T-cell (primary cell): ENCODE measurements at places on chromosomes 3 and 15.

- H3K36me3 ChIP-seq, result no peaks in the 10 kb centered on the region
- H3K4me3 ChIP-seq, result no peak overlapping the region
- no peak overlapping the region for H3K27ac ChIP-seq
- H3K4me1 ChIP-seq, result no peaks in the 10 kb centered on the region
Measured at GRCh38 chr3:177838766-177839350, 641.6 kb upstream of the TBL1XR1 start.

DNA sequence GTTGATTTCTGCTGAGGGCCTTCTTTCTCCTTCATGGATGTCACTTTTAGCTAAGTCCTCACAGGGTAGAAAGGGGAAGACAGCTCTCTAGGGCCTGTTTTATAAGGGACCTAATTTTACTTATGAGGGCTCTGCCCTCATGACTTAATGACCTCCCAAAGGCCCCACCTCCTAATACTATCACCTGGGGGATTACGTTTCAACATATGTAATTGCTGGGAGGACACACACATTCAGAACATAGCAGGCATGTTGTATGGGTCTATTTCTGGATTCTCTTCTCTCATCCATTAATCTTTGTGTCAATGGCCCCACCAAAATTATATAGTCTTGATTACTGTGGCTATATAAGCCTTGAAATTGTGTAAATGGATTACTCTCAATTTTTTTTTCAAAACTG lies 255.0 kb downstream of the CLSTN2 start:
- no peaks in the 10 kb centered on the region for H3K36me3 ChIP-seq
- H3K4me1 ChIP-seq, result no peaks in the 10 kb centered on the region
- no peaks in the 10 kb centered on the region for H3K27me3 ChIP-seq
- DNase-seq, result no peak

GRCh38 chr3:70951316-70951715 lies 632.2 kb downstream of the FOXP1 start:
- no peaks in the 10 kb centered on the region for H3K4me1 ChIP-seq
- no peaks in the 10 kb centered on the region for H3K36me3 ChIP-seq
- H3K27ac ChIP-seq, result no peak overlapping the region
- H3K27me3 ChIP-seq, result no peaks in the 10 kb centered on the region
- no peak overlapping the region for H3K4me3 ChIP-seq
- DNase-seq, result no peak

GRCh38 chr15:45121706-45122417 lies 7.7 kb downstream of the DUOXA2 start:
- no peak overlapping the region for H3K27ac ChIP-seq
- no peaks in the 10 kb centered on the region for H3K36me3 ChIP-seq
- no peak for DNase-seq
- H3K4me3 ChIP-seq, result no peak overlapping the region
- H3K27me3 ChIP-seq, result peaks cover 4% of the 10 kb centered on the region

DNA sequence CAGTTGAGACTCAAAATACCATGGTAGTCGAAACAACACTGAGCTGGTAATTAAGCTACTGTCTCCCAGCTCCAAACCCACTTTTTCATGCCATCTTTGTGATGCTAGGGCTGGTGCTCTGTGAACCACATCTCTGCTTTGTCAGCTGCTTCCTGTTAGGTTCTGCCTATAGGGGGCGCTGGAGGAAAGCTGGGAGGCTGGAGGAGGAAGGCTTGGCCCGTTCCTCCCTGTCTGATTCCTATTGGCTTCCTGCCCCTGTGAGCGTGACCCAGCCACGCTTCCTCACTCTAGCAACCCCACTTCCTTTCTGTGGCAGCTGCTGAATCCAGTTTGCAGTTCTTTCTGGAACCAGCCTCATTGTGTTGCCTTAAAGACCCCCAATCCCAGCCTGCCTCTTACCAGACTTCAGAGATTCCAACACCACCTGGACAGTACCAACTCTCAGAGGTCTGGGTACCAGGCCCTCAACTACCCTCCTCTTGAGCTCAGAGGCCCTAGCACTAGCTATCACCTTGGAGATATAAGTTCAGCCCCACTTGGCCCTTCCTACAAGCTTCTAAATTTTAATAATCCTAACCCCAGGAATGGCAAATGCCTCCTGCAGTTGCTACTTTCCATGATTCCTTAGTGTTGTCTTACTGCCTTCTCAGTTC lies 120.9 kb downstream of the ERC2 start:
- H3K27ac ChIP-seq, result no peak overlapping the region
- no peaks in the 10 kb centered on the region for H3K4me1 ChIP-seq
- H3K4me3 ChIP-seq, result no peak overlapping the region
- no peak for DNase-seq
- no peaks in the 10 kb centered on the region for H3K36me3 ChIP-seq
- H3K27me3 ChIP-seq, result peaks cover 2% of the 10 kb centered on the region

- H3K4me1 ChIP-seq, result no peaks in the 10 kb centered on the region
- H3K27me3 ChIP-seq, result no peaks in the 10 kb centered on the region
- H3K4me3 ChIP-seq, result no peak overlapping the region
Measured at GRCh38 chr15:38349251-38349650, 96.6 kb downstream of the SPRED1 start.

DNA sequence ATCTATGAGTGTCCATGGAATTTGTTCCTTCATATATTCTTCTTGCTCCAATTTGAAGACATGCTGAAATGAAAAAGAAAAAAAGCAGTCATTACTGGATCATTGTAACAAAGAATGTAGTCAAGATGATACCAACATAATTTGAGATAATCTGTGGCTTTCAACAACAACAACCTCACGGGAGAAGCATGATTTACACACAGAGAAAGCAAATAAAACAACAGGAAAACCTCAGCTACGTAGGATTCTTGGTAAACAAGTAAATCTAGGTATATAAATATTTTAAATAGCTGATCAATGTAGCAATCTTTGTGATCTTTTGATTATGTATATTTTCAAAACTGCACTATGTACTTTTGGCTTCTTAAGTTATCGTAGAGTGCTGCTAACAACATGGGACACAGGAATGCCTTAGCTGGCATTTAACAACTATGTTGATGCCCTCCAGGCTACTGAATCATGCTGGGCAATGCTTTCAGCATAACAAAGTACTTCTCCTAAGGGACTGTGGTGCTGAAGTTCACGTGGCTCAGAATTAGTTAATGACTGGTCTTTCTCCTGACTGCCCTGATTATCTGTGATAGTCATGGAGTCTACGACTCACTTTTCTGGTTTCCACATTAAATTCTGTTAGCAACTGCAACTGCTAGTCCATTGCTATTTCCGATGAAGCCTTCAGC lies 96.5 kb upstream of the MYO5C start:
- H3K4me3 ChIP-seq, result no peak overlapping the region
- H3K27me3 ChIP-seq, result no peaks in the 10 kb centered on the region
- H3K27ac ChIP-seq, result no peak overlapping the region
- H3K36me3 ChIP-seq, result peaks cover 4% of the 10 kb centered on the region
- H3K4me1 ChIP-seq, result no peaks in the 10 kb centered on the region

DNA sequence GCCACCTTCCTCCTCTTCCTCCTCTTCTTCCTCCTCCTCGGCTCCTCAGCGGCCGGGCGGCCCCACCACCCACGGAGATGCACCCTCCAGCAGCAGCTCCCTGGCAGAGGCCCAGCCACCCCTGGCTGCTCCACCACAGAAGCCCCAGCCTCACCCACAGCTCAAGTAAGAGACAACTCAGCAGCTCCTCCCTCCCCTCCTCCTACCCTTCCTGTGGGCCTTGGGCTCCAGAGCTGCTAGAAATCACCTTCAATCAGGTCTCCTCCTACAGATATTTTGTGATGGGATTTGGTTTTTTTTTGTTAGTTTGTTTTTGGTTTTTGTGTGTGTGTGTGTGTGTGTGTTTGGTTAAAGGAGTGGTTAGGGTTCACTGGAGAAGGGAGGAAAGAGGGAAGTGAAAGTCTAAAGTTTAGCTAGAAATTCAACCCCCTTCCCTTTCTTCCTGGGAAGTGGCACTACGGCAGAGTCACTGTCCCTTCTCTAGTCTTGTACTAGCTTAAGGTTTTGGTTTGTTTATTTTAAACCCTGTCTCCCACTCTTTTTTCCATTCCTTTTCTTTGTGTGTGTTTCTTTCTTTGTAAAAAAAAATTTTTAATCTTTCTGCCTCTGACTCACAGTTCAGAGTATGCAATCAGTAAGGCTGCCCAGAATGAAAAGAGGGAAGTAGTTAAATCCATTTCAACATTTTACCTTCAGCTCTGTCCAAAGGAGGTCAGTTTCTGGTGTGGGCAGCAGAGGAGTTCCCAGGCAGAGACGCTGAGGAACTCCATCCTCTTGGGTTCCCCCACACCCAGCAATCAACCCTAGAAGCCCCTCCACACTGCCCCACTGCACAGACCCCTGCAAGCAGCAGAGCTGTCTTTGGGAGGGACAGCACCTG lies 29.0 kb upstream of the TIMP4 start:
- H3K36me3 ChIP-seq, result no peaks in the 10 kb centered on the region
- no peak for DNase-seq
- peak overlapping the region; percentile 5 for H3K4me3 ChIP-seq
- no peaks in the 10 kb centered on the region for H3K27me3 ChIP-seq

GRCh38 chr15:28103831-28104230 lies 4.7 kb upstream of the OCA2 start:
- H3K4me1 ChIP-seq, result peaks cover 26% of the 10 kb centered on the region
- no peak overlapping the region for H3K4me3 ChIP-seq
- no peaks in the 10 kb centered on the region for H3K36me3 ChIP-seq
- no peak overlapping the region for H3K27ac ChIP-seq
- DNase-seq, result no peak

DNA sequence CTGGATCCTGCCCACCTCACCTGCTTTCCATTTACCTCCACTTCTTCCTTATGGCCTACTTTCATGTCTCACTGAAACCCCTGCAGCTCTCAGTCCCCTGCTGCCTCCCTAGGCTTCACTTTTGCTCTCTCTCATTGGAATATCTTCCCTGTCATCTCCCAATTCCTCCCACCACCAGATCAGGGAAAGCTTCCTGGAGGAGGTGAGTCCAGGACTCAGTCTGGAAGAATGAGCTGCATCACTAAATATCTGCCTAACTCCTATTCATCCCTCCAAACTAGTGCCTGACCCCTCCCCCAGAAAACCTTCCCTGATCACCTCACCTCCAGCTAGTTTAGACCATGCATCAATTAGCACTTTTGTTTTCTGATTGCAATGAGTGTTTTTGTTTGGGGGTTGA lies 37.1 kb downstream of the MRPL46 start:
- no peaks in the 10 kb centered on the region for H3K36me3 ChIP-seq
- H3K4me1 ChIP-seq, result no peaks in the 10 kb centered on the region
- no peak overlapping the region for H3K27ac ChIP-seq
- peaks cover 28% of the 10 kb centered on the region for H3K27me3 ChIP-seq
- H3K4me3 ChIP-seq, result no peak overlapping the region

- H3K27ac ChIP-seq, result no peak overlapping the region
- H3K27me3 ChIP-seq, result no peaks in the 10 kb centered on the region
- H3K36me3 ChIP-seq, result no peaks in the 10 kb centered on the region
- no peak overlapping the region for H3K4me3 ChIP-seq
- no peak for DNase-seq
- H3K4me1 ChIP-seq, result no peaks in the 10 kb centered on the region
Measured at GRCh38 chr3:23592961-23593931, 212.5 kb upstream of the UBE2E1 start.

GRCh38 chr3:108509871-108510270 lies 525 bp downstream of the MYH15 start:
- no peak overlapping the region for H3K27ac ChIP-seq
- H3K4me3 ChIP-seq, result no peak overlapping the region
- no peaks in the 10 kb centered on the region for H3K36me3 ChIP-seq
- no peak for DNase-seq

DNA sequence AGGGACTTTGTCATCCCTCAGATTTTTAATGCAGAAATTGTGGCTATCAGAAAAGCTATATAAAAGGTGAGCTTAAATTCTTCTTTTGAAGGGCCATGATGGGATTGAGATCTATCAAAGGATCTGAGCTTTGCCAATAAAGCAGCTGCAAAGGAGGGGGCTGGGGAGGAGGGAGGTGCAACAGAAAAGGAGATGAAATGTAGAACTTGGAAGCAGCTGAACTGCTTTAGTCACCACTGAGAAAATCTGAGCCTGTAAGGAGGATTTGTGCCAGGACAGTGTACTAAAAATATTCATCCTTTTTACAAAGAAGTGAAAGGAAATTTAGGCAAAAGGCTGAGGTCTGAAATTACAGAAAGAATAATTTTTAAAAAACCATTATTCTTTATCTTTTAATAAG lies 10.4 kb downstream of the TSPAN3 start:
- no peaks in the 10 kb centered on the region for H3K4me1 ChIP-seq
- no peaks in the 10 kb centered on the region for H3K36me3 ChIP-seq
- H3K27ac ChIP-seq, result no peak overlapping the region
- H3K4me3 ChIP-seq, result no peak overlapping the region

DNA sequence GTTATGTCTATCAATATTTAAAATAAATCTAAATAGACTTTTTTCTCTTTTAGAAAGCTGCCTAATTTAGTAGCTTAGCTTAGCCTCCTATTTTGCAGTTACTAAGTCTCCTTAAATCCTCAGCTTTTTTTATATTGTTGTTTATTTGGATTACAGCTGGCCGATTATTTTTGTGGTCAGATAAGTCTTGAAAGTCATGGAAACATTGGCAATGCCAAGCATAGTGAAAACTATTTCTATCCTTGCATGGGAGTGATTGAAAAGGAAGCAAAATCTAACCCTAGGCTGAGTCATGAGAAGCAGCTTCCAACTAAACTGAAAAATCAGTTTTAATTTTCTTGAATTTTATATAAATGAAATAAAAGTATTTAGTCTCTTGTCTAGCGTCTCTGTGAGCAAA lies 1063.0 kb upstream of the GBE1 start:
- no peak for DNase-seq
- no peaks in the 10 kb centered on the region for H3K36me3 ChIP-seq
- no peaks in the 10 kb centered on the region for H3K4me1 ChIP-seq
- H3K4me3 ChIP-seq, result no peak overlapping the region
- H3K27ac ChIP-seq, result no peak overlapping the region
- no peaks in the 10 kb centered on the region for H3K27me3 ChIP-seq
